ENCODE measurements at places on chromosomes 4 and X.

DNA sequence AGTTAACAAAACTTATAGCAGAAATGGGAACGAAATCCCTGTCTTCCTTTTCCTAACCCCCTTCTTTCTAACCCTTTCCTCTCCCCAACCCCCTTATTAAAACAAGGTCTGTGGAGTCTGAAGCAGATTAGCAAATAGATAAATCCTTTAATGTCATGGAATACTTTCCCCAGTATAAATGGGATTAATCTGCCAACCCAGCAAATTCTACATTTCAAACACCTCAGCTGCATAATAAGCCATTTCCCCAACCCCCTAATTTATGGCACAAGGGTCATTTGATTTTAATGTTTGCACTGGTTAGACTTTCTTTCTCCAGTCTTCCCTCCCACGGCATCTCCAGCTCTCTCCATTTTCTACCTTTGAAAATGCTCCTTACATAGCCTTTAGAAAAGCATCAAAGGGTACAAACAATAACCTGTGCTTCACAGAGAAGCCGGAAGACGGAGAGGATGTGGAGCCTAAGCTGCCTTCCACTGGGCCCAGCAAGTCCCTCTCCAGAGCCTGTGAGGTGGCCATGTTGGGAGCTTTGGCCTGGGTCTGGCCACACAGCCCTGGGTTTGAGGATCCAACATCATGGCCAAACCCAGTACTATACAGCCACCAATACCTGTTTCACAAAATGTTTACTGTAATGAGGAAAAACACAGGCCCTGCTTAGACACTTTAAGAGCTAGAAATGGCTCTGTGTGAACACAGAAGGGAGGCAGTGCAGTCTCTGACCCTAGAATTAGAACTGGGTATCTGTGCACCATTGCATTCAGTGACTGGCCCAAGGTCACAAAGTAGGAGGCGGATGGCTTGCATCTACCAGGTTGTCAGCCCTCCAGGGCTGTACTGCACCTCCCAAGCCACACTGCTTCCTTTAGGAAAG, 56.9 kb upstream of the SPRY1 start:
- DNase-seq, result no peak

GRCh38 chrX:148416931-148417330, 83.5 kb upstream of the AFF2 start:
- DNase-seq, result no peak

DNA sequence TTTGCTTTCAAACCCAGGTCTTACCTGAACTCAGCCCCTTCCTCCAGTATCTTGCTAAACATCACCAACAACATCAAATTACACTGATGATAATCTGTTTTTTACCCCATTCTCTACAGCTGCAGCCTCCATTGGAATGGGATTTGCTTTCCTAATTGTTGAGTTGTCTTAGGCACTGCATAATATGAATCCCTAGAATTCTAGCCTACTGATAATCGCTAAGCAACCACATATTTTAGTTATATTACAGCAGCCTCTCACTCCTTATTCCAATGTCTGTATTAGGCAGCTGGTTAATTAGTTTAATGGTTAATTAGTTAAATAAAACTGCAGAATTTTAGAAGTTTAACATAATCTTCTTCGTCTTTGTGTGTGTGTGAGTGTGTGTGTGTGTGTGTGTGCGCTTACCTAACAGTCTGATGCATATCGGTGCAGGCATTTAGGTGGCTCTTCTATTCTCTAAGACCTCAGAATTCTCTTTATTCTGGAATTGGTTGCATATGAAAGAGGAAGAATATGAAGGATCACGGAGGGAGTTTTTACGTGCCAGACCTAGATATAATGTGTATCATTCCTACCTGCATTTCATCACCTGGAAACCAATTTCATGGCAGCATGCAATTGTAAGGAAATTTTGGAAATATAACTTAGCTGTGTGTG, 5.3 kb upstream of the COMMD8 start:
- no peak for DNase-seq

DNA sequence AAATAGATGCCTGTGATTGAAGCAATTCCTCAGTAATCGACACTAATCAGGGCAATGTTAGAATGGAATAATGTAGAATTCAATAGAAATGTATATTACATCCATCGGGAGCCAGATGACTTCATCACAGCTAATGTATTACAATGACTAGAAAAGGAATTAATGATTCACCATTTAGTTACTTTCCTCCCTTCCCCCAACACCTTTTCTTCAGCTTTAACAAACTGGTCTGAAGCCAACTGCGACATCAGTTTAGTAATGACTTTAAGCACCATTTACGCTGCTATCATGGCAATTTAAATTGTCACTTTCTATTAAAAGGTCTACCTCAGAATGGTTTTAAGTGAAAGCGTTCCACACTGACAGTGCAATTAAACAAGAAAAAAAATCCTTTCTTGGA, 45.1 kb downstream of the SUPT20HL2 start:
- no peak for DNase-seq

DNA sequence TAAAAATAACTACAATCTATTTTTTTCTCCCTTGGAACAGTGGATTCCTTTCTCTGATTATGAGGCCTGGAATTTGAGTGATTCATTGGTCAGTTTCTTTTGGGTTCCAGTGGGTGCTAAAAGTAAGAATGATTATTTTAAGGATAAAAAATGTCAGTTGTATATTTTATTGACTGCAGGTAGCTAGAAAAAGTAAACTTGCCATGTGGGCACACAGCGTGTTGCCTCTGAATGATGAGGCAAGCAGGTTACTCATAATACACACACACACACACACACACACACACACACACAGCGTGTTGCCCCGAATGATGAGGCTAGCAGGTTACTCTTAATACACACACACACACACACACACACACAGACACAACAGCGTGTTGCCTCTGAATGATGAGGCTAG, 13.8 kb downstream of the GALNT7 start:
- no peak for DNase-seq

- no peak for DNase-seq
Observed at GRCh38 chrX:19548934-19549333, 33.6 kb upstream of the MAP3K15 start.

DNA sequence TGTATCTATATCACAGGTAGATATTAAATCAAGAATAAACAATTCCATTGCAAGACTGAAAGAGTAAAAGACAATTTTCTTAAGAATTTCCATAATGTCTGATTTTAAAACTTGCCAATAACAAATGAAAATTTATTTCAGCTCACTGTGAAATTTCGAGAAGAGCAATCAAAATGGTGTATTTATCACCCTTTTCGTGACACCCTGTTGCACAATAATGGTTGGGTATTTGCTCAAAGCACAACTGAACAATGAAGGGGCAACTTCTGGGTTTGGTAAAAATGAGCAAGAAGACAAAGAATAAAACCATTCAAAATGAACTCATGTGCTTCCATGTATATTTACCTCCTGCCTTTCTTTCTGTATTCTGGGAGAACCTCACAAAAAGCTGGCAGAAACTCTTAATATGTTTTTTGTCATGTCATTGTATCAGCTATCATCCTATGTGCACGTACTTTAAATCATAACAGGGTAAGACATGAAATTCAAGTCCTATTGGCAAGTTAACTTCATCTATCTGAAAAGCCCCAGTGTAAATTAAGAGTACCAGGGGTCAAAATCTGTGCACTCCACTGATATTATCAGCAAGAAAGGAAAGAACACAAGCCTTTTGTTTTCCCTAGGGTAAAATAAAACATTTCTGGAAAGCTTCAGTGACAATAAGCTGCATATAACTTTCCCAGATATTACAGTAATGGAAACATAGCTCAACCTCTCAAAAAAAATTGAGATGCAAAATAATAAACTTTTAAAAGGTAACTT, 126.9 kb upstream of the CBR4 start:
- no peak for DNase-seq

- no peak for DNase-seq
Observed at GRCh38 chr4:154877110-154877760, 96.2 kb downstream of the RBM46 start.

GRCh38 chr4:10020871-10021652, at the start of gene SLC2A9:
SLC2A9 (minus strand) TSS chr4:10021497; CDS start chr4:10021429, 68 bp downstream.
- no peak for DNase-seq

DNA sequence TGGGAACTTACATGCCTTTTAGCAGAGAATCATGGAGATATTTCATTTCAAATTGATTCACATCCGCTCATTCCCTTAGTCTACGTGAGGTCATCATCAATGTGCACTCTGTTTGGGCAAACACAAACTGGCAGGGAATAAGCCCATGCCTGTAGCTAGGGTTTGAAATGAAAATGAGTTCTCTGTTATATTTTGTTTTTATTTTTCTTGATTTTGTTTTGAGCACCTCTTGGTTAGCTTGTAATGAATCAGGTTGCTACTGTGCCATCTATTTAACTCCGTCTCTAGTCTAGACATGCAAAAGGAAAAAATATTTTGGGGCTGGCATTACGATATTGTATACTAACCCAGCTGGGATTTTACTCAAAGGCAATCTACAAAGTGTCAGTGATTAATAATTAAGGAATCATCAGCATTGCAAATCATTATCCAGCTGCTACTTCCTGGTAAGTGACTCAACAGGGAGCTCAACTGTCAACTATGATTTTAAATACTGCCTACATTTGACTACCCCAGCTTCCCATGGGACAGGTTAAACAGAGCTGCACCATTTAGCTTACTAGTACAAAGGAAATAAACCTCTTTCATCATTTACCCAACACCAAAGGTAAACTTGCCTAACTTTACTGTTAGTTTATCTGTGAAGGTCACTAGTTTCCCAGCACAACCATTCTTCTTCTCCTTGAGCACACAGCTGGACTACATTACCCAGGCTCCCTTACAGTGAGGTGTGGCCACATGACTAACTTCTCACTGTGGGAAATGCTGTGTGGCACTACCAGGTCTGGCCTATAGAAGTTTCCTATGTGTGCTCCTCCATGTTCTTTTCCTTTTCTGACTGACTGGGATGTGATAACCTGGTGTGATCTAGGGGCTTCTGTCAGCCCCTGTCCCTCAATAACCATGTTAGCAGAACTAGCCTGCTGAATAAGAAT, 21.2 kb upstream of the TRPC5OS start:
- no peak for DNase-seq

DNA sequence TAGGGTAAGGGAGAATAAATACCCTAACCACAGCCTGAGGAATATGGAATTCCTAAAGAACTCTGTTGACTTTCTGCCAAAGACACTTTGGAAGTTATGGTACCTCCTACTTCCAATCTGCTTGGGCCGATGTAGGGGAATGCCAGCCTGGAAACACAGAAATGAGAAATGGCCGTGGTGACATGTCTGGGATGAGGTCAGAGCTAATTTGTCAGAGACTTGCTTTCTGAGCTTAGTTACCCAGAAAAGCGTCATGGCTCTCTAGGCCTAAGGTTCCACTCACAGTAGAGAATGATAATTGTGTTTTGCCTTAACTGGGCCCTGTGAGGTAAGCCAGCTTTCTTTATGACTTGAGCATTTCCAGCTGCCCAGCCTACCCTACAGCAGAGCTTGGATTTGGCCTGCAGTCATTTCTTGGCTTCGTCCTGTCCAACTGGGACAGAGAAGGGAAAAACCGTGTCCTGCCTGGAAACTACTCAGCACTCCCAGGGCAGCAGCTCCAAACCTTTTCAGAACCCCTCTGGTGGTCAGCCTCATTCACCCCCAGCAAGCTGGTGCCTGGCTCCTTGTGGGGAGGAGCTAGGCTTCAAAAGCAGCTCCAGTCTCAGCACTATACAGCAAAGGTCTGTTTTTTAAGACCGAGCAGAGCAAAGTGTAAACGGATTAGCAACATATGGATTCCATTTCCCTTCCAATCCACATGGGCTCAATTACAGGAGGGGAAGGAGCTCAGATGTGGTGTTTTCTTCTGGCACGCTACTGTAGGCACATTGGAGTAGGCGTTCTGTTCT, 92.3 kb downstream of the RLIM start:
- no peak for DNase-seq

GRCh38 chr4:155974996-155975395, 21.3 kb upstream of the CTSO start:
- DNase-seq, result no peak

GRCh38 chr4:3697033-3697432, 69.2 kb upstream of the ADRA2C start:
- no peak for DNase-seq

DNA sequence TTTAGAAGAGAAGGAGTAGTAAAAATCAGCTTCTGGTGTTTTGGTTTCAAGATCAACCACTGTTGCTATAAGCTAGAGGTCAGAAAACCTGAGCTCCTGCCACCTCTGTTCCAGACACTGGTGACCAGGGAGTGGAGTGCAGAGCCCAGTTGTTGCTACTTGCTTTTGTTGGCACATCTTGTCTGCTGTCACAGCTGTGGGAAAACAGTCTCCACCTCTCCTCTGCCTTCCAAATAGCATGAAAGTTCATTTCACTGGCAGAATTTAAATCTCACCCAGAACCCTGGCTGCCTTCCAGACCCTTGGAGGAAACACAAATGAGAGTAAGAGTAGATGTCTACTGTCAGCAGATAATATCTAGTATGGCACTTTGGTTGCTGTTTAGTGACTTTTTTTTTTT, 297.5 kb upstream of the KLF3 start:
- DNase-seq, result no peak

- DNase-seq, result no peak
Observed at GRCh38 chr4:37535872-37536271, 150.3 kb downstream of the RELL1 start.

GRCh38 chr4:115763051-115763450, 649.6 kb upstream of the NDST4 start:
- no peak for DNase-seq

DNA sequence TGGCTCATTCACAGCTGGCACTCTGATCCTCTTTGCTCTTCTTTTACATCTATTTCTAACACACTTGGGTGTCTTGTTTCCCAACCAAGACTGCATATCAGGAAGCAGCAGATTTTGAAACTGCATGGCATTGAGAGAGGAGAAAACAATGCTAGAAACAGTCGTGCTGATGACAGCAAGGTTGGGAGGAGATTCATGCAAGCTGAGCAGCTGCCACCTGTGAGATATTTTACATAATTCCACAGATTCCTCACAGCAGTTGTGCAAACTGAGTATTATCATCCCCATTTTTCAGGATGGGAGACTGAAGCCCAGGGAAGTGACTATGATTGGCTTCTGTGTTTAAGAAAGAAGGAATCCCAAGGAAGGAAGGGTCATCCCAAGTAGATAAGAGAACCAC, 105.0 kb downstream of the SLC2A9 start:
- no peak for DNase-seq

DNA sequence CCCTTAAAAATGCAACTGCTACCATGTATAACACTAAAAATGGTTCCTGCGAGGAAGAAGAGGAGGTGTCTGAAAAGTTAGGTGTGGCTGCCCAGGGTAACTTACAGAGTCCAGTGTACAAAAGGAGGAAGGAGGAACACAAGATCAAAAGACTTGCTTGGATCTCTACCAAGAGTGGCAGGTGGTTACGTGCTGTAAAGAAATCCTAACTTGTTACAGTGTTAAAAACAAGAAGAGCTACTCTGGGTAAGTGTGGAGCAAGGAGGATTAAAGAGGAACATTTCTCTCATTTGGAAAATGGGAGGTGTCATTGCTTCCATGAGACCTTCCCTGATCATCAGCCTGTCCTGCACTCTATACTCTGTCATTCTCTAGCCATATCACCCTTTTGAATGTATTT, 242.0 kb downstream of the PTTG2 start:
- no peak for DNase-seq
